ENCODE measurements at places on chromosomes 5 and 9. TPM values are rescaled to one million over a fixed set of nuclear protein-coding genes. Genes with fewer than 3 reads are reported as not detected.
A peak's percentile ranks its signal among the peaks of the same experiment; 100 is the strongest.

- no peak overlapping the region for H3K27ac ChIP-seq
- DNase-seq: no peak
- H3K27me3 ChIP-seq: no peaks in the 10 kb centered on the region
Measured at GRCh38 chr5:167554564-167555290, 736.7 kb upstream of the WWC1 start.

DNA sequence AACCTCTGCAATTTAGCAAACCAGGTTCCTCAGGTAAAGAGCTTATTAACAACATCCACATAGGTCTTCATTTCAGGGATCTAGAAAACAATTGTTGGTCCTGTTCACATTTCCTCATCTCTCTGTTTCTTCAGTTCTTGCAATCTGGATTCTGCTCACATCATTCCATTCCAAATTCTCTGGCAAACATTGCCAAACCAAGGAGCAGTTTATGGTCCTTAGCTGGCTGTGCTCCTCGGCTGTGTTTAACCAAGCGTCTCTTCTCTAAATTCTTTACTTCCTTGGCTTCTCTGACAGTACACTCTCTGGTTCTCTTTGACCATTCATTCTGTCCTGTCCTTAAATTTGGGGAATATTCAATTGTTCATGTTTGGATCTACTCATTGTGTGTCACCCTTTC is 65.8 kb upstream of the RANBP3L start:
- H3K27me3 ChIP-seq: no peaks in the 10 kb centered on the region
- H3K4me1 ChIP-seq: no peaks in the 10 kb centered on the region
- H3K36me3 ChIP-seq: no peaks in the 10 kb centered on the region
- no peak overlapping the region for H3K27ac ChIP-seq

GRCh38 chr9:125652233-125652594 is 54.8 kb downstream of the MAPKAP1 start:
- DNase-seq: no peak
- no peak overlapping the region for H3K4me3 ChIP-seq
- H3K4me1 ChIP-seq: peaks cover 42% of the 10 kb centered on the region

DNA sequence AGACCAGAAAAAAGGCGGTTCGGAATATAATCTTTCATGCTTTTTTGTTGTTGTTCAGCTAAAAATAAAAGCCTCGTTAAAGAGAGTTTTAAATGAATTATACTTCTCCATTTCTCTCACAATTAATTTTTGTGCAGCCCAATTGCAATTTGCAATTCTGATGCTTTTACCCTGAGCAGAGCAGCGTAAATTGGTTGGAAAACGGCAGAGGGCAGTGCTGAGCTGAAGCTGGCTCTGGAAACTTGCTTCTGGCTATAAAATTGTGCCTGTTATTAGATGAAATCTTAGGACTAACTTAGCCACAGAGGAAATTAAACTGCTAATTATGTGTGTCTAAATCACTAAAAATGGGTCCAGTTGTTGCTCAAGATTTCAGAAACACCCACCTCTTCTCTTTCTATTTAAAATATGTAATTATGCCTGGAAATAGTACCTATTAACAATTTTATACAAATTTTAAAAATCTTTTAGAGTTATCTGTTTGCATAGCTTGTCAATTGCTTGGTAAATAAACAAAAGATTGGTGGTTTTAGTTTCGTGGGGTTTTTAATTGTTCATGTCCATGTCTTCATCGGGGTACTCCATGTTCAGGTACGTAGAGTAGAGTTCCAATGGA is 441.8 kb upstream of the TLE4 start:
- H3K4me1 ChIP-seq: no peaks in the 10 kb centered on the region
- DNase-seq: no peak

GRCh38 chr5:138736293-138736692 is 16.9 kb upstream of the CTNNA1 start:
- no peaks in the 10 kb centered on the region for H3K36me3 ChIP-seq
- H3K27me3 ChIP-seq: peaks cover 9% of the 10 kb centered on the region
- H3K27ac ChIP-seq: no peak overlapping the region
- no peaks in the 10 kb centered on the region for H3K4me1 ChIP-seq
- DNase-seq: no peak

GRCh38 chr5:68033961-68034571 is 181.5 kb upstream of the PIK3R1 start:
- no peaks in the 10 kb centered on the region for H3K36me3 ChIP-seq
- no peaks in the 10 kb centered on the region for H3K27me3 ChIP-seq
- DNase-seq: no peak
- no peaks in the 10 kb centered on the region for H3K4me1 ChIP-seq

DNA sequence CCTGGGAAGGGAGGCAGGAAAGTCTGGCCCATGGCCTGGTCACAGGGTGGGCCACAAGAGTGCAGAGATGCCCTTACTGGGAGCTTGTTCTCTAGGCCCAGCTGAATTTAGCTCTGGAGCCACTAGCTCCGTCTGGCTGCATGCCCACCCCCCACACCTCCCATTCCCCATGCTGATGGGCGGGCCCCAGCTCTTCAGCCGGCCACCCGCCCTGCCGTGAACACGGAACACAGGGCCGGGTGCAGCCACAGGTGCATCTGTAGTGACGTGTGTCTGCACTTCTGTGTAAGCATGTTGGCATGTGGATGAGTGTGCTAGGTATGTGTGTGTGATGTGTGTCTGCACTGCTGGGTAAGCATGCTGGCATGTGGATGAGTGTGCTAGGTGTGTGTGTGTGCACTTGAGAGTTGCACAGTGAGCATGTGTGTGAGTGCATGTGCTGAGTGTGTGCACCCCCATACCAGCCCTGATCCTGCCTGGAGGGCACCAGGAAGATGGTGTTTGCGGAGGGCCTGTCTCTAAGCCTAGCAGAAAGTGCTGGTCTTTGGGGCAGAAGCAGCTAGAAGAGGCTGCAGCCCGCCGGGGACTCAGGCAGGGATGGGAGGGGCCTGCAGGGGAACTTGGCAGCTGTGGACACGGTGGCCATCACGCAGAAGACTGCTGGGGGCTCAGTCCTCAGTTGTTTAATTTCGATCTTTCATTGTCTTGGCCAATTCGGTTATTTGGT is 136.4 kb downstream of the CACNA1B start:
- peaks cover 5% of the 10 kb centered on the region for H3K27me3 ChIP-seq
- H3K27ac ChIP-seq: no peak overlapping the region
- no peak for DNase-seq

- H3K36me3 ChIP-seq: peaks cover 17% of the 10 kb centered on the region
- no peaks in the 10 kb centered on the region for H3K27me3 ChIP-seq
- H3K4me1 ChIP-seq: peaks cover 19% of the 10 kb centered on the region
- no peak overlapping the region for H3K4me3 ChIP-seq
- H3K27ac ChIP-seq: peak overlapping the region; percentile 59
Measured at GRCh38 chr5:137935190-137935589, 45.9 kb downstream of the PKD2L2 start.

- DNase-seq: peak; percentile 43
- H3K27ac ChIP-seq: peak overlapping the region; percentile 85
- H3K4me3 ChIP-seq: no peak overlapping the region
- peaks cover 3% of the 10 kb centered on the region for H3K27me3 ChIP-seq
- no peaks in the 10 kb centered on the region for H3K36me3 ChIP-seq
Measured at GRCh38 chr9:72443855-72444254, 77.6 kb upstream of the TMC1 start.

DNA sequence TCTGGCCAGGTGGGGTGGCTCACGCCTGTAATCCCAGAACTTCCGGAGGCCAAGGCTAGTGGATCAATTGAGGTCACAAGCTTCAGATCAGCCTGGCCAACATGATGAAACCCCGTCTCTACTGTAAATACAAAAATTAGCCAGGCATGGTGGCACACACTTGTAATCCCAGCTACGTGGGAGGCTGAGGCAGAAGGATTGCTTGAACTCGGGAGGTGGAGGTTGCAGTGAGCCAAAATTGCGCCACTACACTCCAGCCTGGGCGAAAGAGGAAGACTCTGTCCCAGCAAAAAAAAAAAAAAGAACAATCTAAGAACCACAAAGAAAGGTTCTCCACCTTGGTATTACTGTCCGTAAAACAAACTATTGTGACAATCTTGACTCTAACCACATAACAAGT is 9.7 kb downstream of the MYO10 start:
- peaks cover 11% of the 10 kb centered on the region for H3K27me3 ChIP-seq
- no peaks in the 10 kb centered on the region for H3K4me1 ChIP-seq
- DNase-seq: no peak
- H3K27ac ChIP-seq: no peak overlapping the region
- H3K4me3 ChIP-seq: no peak overlapping the region

DNA sequence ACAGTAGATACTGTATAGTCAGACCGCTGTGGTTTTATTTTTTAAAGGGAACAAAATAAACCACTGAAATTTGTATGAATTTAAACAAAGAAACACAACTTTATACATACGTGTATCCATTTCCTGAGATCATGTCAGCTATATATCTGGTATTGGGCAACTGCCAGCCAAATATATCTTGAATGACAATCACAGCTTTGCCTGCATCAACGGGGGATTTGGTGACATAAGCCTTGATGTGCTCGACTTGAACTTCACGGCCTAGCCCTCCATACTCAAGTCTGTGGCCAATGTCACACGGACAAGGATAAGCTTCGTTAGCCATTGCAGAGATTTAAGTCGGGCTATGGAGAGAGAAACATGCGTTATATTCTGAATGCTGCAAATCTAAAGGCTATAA is 17.3 kb downstream of the CMBL start:
- H3K36me3 ChIP-seq: no peaks in the 10 kb centered on the region
- H3K27ac ChIP-seq: no peak overlapping the region
- peaks cover 10% of the 10 kb centered on the region for H3K27me3 ChIP-seq
- H3K4me3 ChIP-seq: no peak overlapping the region
- H3K4me1 ChIP-seq: no peaks in the 10 kb centered on the region
- DNase-seq: no peak

- H3K36me3 ChIP-seq: no peaks in the 10 kb centered on the region
- DNase-seq: no peak
- no peak overlapping the region for H3K27ac ChIP-seq
- H3K4me1 ChIP-seq: no peaks in the 10 kb centered on the region
- H3K4me3 ChIP-seq: no peak overlapping the region
- no peaks in the 10 kb centered on the region for H3K27me3 ChIP-seq
Measured at GRCh38 chr9:87657893-87658292, 68.0 kb upstream of the CTSL start.

DNA sequence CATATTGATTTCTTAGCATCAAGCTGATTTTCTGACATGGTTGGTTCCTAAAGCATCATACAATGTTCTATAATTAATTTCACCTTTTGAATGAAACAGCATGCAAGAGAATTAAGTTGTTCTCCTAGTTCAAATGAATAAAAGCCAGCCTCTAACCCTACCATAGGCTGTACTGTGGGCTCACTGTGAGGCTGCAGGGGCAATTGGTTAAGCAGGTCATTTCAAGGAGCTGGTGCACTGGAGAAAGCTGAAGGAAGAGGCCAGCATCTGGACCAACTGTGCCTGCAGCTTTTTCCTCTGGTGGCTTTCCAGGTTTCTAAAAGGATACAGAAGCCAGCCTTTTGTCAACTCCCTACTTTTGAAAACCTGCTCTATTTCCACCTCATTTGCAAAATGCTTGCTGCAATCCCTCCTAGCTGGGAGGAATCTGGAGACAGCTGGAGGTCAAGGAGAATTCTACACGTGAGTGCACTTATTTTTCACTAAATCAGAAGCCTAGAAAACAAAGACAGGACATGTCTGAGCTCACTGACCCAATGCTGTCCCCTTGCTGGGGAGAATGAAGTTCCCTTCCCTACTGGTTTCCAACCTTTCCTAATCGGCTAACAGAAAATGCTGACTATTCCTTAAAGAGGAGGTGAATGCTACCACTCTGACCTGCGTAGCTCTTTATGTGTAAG is 158.9 kb downstream of the APBA1 start:
- H3K27me3 ChIP-seq: no peaks in the 10 kb centered on the region
- no peaks in the 10 kb centered on the region for H3K36me3 ChIP-seq
- H3K27ac ChIP-seq: no peak overlapping the region
- H3K4me3 ChIP-seq: no peak overlapping the region

GRCh38 chr9:35729700-35730485 is 2.1 kb downstream of the TLN1 start:
- H3K4me1 ChIP-seq: peaks cover 22% of the 10 kb centered on the region
- DNase-seq: no peak
- H3K27me3 ChIP-seq: no peaks in the 10 kb centered on the region
- no peaks in the 10 kb centered on the region for H3K36me3 ChIP-seq
- H3K4me3 ChIP-seq: no peak overlapping the region
- peak overlapping the region; percentile 36 for H3K27ac ChIP-seq

DNA sequence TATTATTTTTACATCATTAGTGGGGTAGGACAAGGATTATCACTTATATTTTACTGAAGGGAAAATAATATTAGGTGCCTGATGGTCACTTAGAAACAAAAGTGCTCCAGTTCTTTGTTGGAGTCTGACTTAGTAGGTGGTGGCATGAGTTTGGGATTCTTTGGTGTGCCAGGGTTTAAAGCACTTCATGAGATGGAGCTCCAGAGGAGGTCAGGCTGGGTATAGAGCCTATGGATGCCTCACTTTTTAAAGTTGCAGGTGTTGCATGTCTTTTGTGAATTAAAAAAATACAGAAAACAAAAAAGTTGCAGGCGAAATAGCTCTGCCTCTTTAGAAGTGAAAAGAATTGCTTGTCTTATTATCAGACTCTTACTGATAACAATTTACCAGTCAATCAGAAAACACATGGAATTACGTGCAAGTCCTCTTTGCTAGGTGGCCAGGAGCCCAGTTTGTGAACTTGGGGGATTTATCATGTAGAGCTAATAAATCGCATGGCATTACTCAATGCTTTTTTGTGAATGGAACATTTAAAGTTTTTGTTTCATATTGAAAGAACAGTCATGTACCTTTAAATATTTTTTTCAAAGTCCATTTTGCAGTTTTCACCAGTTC is 1.6 kb downstream of the ITK start:
- no peak for DNase-seq
- H3K36me3 ChIP-seq: no peaks in the 10 kb centered on the region
- H3K27ac ChIP-seq: no peak overlapping the region
- H3K4me3 ChIP-seq: no peak overlapping the region
- no peaks in the 10 kb centered on the region for H3K27me3 ChIP-seq

DNA sequence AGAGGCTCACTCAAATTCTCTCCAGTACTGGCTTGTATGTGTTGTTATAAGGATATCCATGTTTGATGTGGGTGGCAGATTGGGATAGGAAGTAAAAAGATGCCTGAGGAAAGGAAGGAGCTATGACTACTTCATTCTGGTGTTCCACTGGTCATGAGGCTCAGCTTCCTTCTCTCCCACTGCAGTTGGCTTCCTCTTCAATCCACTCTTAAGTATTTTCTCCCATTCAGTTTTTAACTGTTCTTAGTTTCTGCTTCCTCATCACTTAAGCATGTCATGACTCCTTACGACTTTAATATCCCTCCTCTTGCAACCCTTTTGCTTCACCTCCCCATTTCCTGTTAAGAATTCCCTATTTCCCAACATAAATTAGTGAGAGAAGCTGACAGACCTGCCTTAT is 81.1 kb downstream of the PJA2 start:
- H3K4me3 ChIP-seq: no peak overlapping the region
- no peak overlapping the region for H3K27ac ChIP-seq
- DNase-seq: no peak
- H3K36me3 ChIP-seq: peaks cover 8% of the 10 kb centered on the region
- no peaks in the 10 kb centered on the region for H3K27me3 ChIP-seq

The CAPSL gene
- not detected for polyA plus RNA-seq

The PCDHGB2 gene
- polyA plus RNA-seq: not detected

The DAB2IP gene
- not detected for polyA plus RNA-seq

The SPINK5 gene
- not detected for polyA plus RNA-seq

The ESM1 gene
- not detected for polyA plus RNA-seq

The PSIP1 gene
- 77.8 TPM for polyA plus RNA-seq

The CYLC2 gene
- not detected for polyA plus RNA-seq

The PCDH12 gene
- polyA plus RNA-seq: 0.09 TPM

The KLHL3 gene
- polyA plus RNA-seq: 2.7 TPM

Measured in naive B cell (primary cell).